ENCODE measurements at places on chromosomes 1 and 21. TPM values are rescaled to one million over a fixed set of nuclear protein-coding genes. Genes with fewer than 3 reads are reported as not detected.

The WNT9A gene
- 5.6 TPM for total RNA-seq

The ELAPOR1 gene
- total RNA-seq = 0.57 TPM

The CLDN17 gene
- not detected for total RNA-seq

The LCE1E gene
- total RNA-seq = not detected

DNA sequence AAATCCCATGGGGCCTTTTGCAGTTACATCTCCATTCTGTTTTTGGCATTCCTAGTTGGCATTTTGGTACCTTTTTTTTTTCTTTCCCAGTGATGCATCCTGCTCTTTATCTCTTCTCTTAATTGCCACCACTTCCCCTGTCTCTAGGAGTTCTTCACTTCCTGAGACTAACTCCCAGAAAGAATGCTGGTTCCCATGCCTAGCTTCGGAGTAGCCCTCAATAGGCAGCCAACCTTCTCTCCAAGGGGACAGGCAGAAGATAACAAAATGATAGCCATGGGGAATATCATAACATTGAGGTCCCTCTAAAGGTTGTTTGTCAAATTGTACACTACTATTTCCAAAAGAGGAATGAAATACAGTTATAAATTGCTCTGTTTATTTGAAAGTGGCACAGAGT lies 150.6 kb upstream of the UBE2U start:
- no peak for DNase-seq

GRCh38 chr1:220572416-220572815 lies 44.5 kb downstream of the MARK1 start:
- no peak for DNase-seq

GRCh38 chr1:155884031-155884960 lies 24.9 kb downstream of the SYT11 start:
- DNase-seq = no peak

DNA sequence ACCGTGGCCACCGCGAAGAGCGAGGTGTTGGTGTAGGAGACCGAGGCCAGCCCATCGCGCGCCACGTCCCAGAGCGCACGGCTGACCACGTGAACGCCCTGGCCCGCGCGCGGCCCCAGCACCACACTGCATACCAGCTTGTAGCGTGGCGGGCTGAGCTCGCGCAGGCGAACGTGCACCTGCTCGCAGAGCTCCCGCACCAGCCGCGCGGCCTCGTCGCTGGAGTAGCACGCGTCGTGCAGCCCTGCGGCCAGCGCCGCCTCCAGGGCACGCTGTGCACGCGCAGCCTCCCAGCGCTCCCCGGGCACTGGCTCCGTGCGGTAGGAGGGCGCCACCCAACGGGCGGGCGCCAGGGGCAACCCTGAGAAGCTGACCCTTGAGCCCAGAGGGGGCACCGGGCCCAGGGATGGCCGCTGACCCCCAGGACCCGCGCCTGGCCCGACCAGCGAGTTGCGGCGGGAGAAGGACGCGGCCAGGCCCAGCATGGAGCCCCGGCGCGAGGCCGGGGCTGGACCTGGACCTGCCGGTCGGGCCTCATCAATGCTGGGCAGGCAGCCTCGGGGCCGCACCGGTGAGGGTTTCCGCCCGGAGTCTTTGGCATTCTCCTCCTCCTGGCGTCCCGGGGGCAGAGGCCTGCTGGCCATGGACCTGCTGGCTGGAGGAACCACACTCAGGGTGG lies 987 bp downstream of the DYNLT4 start:
- no peak for DNase-seq

DNA sequence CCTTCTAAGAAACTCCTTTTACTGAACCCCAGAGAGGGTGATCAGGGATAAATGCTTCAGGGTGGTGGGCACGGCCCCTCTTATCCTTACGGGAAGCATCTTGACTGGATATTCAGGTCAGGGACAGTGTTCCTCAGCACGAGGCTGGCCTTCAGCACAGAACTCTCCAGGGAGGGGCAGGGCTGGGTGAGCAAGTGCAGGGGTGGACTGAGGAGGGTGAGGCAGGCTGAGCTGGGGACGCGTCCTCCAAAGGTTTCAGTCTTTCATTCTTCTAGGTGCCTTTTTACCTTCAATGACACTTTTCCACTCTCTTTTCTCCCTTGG lies 52.3 kb downstream of the RASSF5 start:
- DNase-seq = no peak

The UBASH3A gene
- 0.07 TPM for total RNA-seq

DNA sequence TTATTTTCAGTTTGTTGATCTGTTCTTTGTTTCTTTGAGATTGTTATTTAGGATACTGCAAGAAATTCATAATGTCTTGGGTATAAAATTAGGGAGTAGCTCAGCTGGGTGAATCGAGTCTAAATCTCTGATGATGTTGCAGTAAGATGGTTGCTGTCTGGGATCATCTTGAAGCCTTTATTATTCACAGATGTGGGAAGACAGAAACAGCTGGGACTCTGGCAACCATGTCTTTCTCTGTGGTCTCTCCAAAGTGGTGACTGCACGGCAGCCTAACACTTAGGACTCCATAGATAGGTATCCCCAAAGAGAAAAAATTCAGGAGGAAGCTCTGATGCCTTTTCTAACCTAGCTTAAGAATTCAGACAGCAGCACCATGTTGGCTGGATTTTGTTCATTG lies 52.7 kb downstream of the RAP1A start:
- no peak for DNase-seq

The ZNF593OS gene
- total RNA-seq = not detected

The HSD11B1 gene
- 0.27 TPM for total RNA-seq

The LEMD1 gene
- total RNA-seq = 11.9 TPM

- DNase-seq = no peak
Measured at GRCh38 chr1:45974541-45975269, 157.7 kb downstream of the PIK3R3 start.

DNA sequence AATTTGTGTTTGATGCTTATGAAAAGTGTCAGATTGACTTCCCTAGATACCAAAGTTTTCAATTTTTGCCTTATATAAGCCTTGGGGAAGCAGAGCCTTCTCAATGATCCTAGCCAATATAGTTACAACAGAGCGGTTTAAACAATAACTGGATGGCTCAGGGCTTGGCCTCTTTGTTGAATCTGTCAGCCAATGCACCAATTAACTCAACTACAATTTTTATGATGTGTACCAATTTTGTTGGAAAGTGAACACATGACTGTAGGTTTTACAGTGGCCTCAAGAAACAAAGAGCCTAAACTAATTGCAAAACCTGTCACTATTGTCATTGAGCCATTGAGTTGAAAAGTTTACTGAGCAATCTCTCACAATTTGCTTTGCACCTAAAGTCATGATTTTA lies 71.6 kb upstream of the RGS18 start:
- no peak for DNase-seq

- no peak for DNase-seq
Measured at GRCh38 chr1:30273456-30273855, 449.9 kb downstream of the MATN1 start.

- no peak for DNase-seq
Measured at GRCh38 chr1:80982831-80983230, 817.9 kb upstream of the ADGRL2 start.

DNA sequence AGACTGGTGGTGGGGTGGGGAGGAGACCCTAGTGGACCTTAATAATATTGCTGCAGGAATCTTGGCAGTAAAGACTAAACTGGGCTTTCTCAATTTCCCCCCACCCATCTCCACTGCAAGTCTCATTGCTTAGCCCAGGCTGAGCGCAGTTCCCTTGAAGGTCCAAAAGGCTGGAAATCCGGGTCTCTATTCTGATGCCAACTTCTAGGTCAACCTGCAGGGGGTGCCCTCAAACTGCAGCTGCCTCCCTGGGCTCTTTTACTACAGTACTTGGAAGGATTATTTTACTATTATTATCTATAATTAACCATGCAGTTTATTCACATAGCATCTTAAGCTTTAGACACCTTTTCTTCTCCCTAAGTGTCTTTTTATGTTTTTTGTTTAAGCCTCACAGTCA lies 85.4 kb upstream of the WARS2 start:
- no peak for DNase-seq

GRCh38 chr1:197928849-197929336 lies 11.7 kb downstream of the LHX9 start:
- DNase-seq = no peak

DNA sequence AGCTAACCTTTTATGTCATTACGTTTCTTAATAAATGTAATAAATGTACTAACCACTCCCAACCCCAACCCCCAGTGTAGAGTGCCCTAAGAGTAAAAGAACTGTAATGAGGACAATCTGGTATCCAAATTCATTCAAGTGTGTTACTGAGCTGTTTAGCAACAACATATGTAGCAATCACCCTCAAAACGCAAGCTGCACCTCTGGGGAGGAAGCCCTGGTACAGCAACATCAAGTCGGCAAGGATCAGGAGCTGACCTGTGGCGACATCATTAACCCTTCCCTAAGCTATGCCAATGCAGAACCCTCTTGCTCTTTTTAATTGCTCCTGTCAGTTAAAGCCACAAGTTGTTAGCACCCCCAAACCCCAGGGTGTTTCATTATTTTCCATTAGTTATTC lies 47.1 kb downstream of the STX6 start:
- no peak for DNase-seq

DNA sequence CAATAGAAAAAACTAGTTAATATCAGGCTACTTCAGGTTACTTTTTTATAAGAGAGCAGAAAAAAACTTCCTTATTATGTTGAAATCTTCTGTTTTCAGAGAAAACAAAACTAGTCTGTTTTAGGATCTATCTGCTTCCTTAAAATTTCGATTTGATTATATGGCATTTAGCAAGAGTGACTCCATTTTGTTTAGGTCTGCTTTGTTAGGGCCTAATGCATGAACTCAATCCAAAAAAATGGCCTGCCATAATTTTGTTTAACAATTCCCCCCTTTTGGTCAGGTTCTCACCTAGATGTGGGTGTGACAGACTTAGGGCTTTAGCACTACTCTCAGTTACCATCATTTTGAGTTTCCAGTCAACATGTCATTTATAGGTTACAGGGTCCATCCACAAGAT lies 89.8 kb upstream of the GNG12 start:
- DNase-seq = no peak

- DNase-seq = no peak
Measured at GRCh38 chr1:215360031-215360430, 207.1 kb upstream of the KCTD3 start.

DNA sequence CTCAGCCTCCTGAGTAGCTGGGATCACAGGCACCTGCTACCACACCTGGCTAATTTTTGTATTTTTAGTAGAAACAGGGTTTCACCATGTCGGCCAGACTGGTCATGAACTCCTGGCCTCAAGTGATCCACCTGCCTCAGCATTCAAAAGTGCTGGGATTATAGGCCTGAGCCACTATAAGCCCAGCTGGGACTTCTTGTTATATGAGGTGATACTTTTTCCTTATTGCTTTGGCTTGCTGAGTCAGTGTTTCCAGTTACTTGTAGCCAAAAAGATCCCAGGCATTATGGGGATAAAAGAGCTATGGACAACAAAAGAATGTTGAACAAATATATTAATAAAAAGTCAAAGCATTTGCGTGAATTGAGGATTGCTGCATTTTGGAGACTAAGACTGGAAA lies 69.9 kb upstream of the LPGAT1 start:
- no peak for DNase-seq

DNA sequence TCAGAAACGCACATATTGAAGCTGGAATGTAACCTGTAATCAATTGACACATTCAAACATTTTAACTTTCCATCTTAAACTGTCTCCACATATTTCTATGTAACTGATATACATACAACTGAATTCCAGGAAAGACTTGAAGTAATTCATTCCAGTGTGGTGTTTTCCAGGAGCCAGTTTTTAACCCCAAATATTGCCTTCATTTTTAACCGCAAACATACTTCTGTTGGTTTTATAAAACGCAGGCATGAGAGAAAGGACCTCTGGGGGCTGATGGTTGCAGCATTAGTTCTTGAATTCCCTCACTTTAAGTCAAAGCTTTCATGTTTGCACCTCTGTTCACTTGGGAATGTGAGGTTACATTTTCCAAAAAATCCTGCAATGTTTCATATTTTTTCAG lies 204.1 kb downstream of the CRB1 start:
- no peak for DNase-seq

DNA sequence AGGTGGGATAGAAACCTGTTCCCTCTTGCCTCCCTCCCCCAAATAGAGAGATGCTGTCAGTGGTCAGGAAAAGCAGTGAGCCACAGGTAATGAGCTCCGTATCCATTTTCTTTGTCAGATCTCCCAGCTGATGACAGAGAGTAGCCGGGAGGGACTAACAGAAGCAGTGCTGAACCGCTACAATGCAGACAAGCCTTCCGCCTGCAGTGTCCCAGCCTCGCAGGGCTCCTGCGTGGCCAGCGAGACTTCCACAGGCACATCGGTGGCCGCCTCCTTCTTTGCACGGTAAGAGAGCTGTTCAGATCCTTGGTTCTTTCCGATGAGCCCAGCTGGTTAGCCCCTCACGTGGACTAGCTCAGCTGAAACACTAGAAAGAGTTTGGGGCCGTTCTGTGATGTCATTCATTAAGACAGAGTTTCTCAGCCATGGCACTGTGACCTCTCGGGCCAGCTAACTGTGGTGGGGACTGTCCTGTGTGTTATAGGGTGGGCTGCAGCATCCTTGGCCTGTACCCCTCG lies 264.7 kb downstream of the KIF26B start:
- no peak for DNase-seq

The BNIPL gene
- total RNA-seq = 0.86 TPM

DNA sequence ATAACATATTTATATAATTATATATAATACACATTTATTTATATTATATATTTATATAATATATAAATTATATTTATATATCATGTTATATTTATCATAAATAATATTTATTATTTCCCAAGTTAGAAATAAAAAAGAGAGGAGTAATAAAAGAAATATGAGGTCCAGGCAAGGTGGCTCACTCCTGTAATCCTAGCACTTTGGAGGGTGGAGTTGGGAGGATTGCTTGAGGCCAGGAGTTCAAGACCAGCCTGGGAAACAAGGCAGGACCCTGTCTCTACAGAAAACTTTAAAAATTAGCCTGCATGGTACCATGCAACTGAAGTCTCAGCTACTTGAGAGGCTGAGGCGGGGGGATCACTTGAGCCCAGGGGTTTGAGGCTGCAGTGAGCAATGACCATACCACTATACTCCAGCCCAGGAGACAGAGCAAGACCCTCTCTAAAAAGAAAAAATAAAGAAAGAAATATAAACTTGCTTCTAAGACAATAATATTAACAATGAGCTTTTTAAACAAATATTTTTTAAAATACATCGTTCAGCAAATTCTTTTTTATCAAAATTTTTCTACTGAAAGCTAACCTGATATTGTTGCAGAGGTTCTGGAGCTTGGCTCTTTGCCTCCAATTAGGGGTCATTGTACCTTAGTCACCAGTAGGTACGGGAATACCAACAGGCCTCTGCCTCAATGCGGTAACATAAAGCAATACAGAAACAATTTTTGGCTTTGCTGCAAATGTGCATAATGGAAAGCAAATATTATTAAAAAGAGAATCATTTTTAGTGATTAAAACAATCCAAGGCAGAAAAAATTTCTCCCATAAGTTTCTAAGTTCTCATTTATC lies 290.0 kb downstream of the SETD4 start:
- no peak for DNase-seq

DNA sequence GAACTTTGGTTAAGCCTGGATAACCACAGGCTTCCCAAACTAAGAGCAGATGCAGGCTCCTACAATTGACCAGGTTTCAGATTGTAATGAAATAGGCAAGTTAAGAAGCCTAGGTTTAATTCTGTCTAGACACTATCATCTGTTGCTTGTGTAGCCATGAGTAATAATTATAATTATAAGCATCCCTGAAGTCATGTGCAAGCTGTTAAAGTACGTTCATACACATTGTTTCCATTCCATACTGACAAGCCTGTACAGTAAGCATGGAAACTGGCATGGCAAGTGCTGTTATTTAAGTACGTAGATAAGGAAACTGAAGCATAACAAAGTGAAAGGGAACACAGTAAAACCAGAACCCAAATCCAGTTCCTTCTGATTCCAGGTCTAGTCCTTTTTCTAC lies 557.2 kb upstream of the BEND5 start:
- no peak for DNase-seq

The ABCG1 gene
- 1.6 TPM for total RNA-seq

- no peak for DNase-seq
Measured at GRCh38 chr1:202659974-202660373, 50.3 kb downstream of the SYT2 start.

The LPAR3 gene
- 27.2 TPM for total RNA-seq
